ENCODE measurements at places on chromosomes 3 and 15.

- no peak for DNase-seq
Observed at GRCh38 chr15:67563092-67563491, 20.6 kb downstream of the MAP2K5 start.

DNA sequence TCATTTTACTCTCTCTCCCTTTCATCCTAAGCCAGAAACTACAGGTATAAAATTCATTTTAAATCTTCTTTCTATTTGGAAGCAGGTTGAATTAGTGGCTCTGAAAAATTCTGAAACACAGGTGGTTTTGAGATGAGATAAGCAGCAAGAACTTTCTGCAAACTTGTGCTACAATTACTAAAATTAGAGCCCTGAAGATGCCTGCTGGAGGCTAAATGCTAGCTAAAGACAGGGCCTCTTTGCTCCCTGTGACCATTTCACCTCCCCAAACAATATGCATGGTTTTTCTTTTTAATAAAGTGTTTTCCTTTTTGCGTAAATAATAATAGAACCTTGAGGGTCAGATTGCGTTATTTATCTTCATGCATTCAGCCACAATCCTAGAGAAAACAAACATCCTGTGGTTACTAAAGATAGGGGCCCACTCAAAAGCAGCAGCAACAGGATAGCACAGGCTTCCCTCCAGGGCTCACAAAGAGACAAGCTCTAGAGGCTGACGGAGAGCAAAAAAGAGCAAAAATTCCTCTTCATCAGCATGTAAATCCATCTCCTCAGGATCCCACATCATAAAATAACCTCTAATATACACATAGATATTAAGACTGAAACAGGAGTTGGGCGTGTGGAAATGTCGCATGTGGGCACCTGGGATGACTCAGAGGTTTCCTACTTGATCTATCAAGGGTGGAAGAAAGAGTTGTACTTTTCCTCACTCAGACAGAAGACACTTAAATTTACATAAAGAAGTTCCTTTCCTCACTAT, 26.5 kb upstream of the CP start:
- DNase-seq, result no peak

DNA sequence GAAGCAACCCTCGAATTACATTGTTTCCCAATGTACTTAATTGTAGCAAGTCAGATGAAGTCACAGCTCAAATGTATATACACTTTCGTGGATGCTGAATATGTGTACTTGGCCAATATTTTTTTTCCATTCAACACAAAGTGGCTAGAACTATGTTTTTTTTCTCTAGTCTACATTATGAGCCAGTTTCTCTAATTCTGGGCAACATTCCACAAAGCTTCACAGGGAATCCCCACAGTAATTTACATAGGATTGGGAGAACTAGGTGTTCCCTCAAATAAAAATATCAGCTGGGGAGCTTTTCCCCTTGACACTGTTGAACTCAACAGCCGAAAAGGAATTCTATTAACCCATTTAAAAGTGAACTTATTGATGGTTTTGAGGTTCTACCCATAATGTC, 493.1 kb downstream of the MECOM start:
- no peak for DNase-seq

DNA sequence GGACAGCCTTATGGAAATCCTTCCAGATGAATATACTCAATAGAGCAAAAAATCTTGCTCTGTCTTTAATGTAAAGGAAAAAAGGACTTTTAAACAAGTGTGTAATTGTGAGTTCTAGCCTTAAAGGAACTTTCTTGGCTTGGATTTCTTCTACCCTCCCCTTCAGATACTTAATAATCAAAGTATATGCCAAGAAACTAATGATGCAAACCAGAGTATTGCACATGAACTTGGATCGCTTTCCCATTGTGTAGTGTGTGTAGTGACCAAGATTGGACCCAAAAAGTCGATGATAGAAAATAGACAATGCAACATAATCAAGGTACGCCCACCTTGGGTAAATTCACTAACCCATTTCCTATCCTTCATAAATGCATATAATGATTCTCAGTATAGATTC, 123.8 kb downstream of the TIGIT start:
- DNase-seq, result no peak

DNA sequence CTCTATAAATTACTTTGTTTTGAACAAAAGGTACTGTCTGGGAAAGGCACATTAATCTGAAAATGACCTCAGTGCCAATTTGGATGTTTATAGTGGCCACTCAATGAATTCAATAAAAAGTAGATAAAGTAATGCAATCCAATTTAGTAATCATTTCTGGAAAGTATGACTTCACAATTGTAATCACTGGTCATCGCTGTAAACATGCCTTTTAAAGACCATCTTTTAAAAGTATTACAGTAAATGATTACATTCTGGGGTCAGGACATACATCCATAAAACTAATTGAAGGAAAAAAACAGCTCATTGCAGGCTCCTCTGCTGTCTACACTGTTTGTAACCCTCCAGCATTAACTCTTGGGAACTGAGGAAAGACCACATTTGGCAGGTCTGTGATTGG, 43.2 kb downstream of the HRH1 start:
- no peak for DNase-seq

GRCh38 chr3:88589138-88589537, 439.4 kb downstream of the C3orf38 start:
- no peak for DNase-seq

DNA sequence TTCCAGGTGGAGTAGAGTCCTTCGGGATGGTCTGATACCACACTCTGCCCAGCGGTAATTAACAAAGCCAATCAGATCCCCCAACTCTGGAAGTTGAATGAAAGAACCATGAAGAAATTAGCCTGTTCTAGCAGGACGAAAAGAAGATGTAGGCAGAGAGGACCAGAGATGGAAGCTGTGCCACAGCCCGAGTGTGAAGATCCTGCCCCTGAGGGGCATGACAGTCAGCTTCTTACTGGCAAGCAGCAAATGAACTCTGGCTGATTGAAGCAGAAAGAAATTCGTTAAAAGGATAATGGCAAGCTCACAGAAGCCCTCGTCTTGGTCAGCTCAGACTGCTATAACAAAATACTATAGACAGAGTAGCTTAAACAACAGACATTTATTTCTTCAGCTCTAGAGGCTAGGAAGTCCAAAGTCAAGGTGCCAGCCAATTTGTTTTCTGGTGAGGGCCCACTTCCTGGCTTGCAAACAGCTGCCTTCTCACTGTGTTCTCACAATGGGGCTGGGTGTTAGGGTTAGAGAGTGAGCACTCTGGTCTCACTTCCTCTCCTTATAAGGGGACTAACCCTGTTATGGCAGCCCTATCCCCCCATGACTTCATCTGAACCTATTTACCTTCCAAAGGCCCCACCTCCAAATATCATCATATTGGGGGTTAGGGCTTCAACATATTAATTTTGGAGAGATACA, 307.1 kb downstream of the VPS13C start:
- no peak for DNase-seq

- no peak for DNase-seq
Observed at GRCh38 chr3:44968447-44968858, 7.5 kb downstream of the ZDHHC3 start.

DNA sequence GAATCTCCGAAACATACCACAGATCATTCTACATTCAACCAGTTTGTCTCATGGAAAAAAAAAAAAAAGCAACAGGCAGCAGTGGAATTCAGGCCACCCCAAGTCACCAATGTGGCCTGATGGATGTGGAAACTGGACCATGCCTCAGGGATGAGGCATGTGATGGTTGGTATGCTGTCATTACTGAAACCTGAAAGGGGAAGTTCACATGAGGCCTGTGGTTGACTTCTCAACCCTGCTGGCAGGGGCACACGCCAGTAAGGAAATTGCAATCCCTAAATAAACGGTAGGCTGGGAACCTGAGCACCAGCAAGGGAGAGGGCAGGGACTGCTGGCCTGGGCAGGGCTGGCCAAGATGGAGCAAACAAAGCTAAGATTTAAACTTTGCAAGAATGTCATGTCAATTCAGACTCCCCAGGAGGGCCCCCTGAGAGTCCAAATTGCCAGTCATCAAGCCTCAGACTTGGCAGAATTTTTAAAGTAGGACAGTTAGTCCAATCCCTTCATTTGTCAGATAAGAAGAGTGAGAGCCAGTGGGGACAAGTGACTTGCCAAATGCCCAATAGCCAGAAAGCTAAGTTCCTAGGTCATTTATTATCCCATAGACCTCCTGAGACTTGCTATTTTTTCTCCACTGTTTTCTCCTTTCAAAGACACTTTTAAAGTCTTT, 310.4 kb downstream of the ERC2 start:
- DNase-seq, result peak; percentile 92

DNA sequence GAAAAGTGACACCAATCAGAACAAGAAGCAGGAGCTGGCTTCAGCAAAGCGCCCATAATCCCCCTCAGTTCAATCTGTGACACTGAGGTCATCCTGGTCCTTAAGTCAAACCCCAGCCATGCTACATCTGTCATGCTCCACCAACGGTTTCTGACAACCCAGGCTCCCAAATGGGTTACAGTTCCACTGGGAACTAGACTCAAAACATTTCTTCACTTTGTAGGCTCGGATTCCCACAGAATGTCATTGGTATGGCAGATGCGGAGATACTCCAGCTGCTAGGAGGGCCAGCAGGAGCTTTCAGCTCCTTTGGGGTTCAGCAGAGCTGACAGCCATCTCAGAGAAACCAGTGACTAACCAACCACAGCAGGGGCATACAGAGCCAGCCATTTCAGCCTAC, 48.9 kb downstream of the SUMF1 start:
- no peak for DNase-seq
